ENCODE measurements at places on chromosomes 5 and 9. TPM values are rescaled to one million over a fixed set of nuclear protein-coding genes. Genes with fewer than 3 reads are reported as not detected.
A peak's percentile ranks its signal among the peaks of the same experiment; 100 is the strongest.

DNA sequence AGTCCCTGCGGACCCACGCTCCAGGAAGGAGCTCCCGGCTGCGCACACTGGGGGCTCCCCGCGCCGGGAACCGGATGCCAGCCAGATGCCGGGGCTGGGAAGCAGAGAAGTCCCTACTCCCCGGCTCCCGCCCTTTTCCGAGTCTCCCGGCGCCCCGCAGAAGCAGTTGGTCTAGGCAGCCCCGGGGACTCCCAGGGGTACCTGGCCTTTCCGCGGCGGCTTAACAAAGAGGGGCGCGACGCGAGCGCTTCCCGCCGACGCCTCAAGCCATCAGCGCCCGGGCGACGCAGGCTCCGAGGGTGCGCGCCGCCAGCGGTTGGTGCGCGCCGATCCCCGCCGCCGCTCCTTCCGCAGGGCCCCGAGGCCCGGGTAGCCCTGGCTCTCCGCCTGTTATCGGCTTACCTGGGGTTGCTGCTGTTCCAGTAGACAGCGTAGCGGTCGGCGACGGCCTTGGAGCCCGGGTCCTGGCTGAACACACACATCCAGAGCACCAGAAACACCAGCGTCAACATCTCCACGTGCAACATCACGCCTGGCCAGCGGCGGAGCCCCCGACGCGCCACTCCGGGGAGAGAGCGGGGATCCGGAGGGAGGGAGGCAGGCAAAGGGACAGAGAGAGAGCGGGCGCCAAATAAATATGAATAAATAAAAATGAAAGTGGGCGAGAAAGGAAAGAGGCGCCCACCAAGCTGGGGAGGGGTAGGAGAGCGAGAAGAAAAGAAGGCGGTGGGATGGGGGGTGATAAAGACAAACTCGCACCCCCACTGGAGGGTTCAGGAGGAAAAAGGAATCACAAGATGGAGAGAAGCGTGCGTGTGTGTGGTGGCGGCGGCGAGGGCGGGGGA is 428 bp downstream of the EFNA5 start:
- DNase-seq: no peak

DNA sequence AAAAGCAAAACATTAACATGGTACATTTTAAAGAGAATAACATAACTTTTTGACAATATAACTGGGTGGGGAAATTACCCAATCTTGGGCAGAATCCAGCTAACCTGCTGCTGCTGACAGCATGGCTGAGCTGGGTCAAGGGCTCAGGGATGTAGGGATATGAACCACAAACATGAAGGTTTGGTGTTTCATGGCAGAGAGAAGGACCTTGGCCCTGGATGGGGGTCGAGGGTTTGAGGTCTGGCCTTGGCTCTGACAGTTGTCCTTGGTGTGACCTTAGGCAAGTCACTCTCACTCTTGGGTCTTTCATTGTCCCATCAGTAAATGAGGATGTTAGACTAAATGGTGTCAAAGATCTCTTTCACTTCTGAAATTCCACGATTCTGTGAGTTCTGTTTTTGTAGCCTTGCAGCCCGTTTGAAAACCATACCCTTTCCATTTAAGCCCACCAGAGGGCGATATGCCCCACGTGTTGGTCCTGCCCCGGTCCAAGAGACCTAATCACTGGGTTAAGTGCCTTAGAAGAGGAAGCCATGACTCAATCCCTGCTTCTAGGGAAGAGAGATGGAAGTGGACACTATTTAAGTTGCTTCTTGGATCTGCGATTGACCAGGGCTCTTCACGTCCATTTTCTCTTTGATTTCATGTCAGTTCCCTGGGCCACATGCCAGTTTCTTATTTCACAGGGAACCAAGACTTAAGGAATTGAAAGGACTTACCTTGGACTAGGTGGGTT is 56.8 kb upstream of the TEX48 start:
- DNase-seq: peak; percentile 77

- no peak for DNase-seq
These were observed 11.0 kb downstream of the TMEM268 start for GRCh38 chr9:114621975-114622609.

- no peak for DNase-seq
These were observed 947 bp upstream of the MARCHF3 start for GRCh38 chr5:127031147-127031862.

DNA sequence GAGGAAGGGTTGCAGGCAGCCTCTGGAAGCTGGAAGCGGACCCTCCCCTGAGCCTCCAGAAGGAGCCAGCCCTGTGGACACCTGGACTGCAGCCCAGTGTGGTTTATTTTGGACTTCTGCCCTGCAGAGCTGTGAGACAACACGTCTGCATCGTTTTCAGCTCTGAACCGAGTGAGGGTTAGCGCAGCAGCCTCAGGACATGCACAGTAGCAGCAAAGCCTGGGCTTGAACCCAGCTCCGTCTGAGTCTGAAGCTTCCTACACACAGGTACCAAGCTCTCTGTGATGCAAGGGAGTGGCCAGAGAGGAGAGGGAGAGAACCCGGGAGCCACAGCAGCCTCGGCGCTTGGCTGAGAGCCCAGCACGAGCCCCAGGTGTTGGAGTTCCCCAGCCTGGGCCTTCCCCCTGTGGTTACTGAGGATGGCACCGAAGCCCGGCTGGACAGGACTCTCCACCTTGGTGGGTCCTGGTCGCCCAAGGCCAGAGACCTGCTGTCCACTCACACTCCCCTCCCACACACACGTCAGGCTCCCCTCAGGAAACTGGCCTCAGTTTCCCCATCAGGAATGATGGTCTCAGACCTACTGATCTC is 128.2 kb downstream of the OLFM1 start:
- peak; percentile 56 for DNase-seq

- DNase-seq: no peak
These were observed 134.8 kb downstream of the FBXL7 start for GRCh38 chr5:15634591-15635288.

- DNase-seq: no peak
These were observed 32.2 kb downstream of the BHMT start for GRCh38 chr5:79143684-79144379.

- no peak for DNase-seq
These were observed 256.0 kb downstream of the TMEM167A start for GRCh38 chr5:82820961-82821845.

DNA sequence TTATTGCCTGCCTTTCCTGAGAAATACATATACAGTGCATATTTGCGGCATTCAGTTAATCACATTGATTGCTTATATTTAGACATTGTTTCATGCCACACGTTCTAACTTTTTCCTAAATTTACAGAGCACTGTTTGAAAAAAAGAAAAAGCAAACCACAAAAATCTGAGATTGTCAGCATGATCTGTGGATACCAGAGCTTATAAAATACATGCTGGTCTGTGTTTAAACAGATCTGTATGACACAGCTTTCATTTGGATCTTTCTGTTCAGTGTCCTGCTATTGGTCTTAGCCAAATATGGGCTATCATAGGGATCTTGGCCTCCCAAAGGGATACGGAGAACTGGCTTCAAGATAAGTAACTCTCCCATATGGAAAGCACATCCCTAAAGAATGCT is 20.2 kb downstream of the ALDH1A1 start:
- no peak for DNase-seq

- no peak for DNase-seq
These were observed 15.7 kb upstream of the GRHPR start for GRCh38 chr9:37406603-37407401.

DNA sequence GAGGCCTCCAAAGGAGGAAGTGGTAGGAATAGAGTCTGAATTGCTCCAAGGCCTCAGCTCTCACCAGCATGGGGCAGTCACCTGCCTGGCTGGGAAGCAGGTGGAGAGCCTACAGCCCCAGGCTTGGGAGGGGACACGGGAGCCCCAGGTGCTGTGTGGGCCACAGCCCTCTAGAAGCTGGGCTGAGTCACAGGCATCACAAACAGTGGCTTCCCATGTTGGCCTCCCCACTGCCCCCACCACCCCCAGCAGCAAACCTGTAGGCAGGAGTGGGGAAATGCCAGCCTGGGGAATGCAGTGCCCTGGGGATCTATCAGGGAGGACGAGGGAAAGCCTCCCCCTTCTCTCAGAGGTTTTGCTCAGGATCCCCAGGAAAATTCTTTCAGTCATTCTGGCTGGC is 309.6 kb downstream of the SLIT3 start:
- no peak for DNase-seq

GRCh38 chr9:116476935-116477381 is 210.1 kb upstream of the TRIM32 start:
- DNase-seq: no peak

GRCh38 chr5:20276959-20277263 is 288.9 kb upstream of the CDH18 start:
- no peak for DNase-seq

GRCh38 chr9:123998970-123999621 is 12.5 kb upstream of the LHX2 start:
- DNase-seq: no peak

GRCh38 chr5:99019254-99019653 is 90.4 kb upstream of the CHD1 start:
- no peak for DNase-seq

- no peak for DNase-seq
These were observed 83.0 kb downstream of the GABBR2 start for GRCh38 chr9:98625728-98626127.

GRCh38 chr5:107597247-107597646 is 73.5 kb downstream of the EFNA5 start:
- DNase-seq: no peak

DNA sequence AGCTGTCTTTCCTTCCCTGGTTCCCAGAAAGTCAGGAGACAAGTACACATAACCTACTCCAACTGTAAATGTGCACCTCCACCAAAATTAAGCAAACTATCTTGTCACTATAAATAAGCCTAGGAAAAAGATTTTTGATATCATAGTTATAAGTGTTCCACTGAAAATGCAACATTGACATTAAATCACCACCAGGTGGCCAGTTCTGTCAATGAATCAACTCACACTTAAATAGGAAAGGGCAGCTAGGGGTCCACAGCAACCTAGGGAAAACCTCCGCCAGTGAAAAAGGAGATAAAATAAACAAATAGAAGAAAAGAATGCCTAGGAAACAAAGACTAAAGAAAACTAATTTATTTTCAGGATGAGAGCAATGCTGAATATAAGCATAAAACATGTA is 243.0 kb upstream of the PTPRD start:
- no peak for DNase-seq

- DNase-seq: no peak
These were observed 18.8 kb downstream of the MAP1B start for GRCh38 chr5:72125941-72126620.

DNA sequence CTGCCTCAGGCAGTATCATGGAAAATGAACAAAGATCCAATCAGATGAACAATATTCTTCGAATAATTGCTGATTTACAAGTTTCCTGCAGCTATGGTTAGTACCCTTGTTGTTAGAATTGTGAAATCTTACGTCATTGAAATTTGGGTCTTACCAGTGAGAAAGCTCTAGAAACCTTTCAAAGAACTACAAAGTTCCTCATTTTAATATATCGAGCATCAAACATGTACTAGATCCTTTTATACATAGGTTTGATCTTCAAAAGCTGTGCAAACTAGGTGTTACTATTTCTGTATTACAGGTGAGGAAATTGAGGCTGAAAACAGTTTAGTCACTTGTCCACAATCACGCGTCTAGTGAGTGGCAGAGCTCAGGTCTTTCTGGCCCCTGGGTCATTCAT is 43.7 kb upstream of the ANGPTL2 start:
- no peak for DNase-seq

DNA sequence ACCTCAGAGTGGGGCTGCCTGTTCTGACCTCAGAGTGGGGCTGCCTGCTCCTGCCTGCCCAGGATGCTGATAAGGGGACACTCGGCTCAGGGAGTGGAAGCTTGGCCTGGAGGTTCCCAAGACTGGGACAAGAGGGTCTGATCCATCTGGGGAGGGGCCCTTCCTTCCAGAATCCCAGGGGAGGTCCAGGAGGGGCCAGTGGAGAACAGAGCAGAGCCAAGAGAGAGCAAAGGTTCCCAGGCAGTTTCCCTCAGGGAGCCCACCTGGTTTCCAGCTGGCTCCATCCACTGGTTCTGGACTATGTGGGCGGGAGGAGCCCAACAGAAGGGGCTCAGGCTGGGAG is 49.1 kb upstream of the RNU6ATAC start:
- no peak for DNase-seq

- DNase-seq: no peak
These were observed 329.0 kb upstream of the PANK3 start for GRCh38 chr5:168908207-168908606.

GRCh38 chr9:3385871-3386270 is 139.9 kb downstream of the RFX3 start:
- no peak for DNase-seq

GRCh38 chr5:76224898-76225297 is 141.7 kb downstream of the SV2C start:
- no peak for DNase-seq

DNA sequence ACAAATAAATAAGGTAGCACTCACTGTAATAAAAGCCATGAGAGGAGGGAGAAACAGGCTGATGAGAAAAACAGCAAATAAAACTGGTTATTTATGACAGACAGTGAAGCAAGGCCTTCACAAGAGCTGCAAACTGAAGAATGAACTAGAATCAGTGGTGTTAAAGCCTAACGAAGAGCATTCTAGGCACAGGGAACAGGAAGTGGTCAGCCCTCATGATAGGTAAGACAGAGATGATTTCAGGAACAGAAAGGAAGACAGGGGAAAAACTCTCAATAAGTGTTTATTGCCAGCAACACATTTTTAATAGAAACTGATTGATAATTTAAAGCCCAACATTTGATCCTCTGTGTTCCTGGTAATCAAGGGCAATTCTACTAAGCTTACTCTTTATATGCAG is 124.5 kb downstream of the EDIL3 start:
- DNase-seq: no peak

DNA sequence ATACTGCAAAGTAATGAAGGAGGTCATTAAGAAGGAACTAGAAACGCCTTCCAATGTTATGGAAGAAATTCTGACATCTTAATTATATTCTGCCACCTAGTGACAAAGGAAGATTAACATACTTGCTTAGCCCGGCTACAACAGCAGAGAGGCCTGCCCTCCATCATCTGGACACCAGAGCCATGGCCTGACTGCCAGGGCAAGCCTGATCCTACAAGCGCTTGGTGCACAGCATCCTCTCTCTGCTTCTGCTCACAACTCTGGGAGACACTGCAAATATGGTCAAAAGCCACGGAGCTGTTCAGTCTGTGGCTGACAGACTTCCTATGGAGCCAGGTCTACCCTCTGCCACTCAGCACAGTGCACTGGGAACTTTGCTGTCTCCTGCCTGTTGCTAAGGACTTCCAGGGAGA is 87.3 kb upstream of the SLC44A1 start:
- peak; percentile 70 for DNase-seq

GRCh38 chr9:75054368-75055001 is 26.4 kb upstream of the CARNMT1 start:
- DNase-seq: no peak

The PCDHGC4 gene
- total RNA-seq: 2.6 TPM

The PDCD1LG2 gene
- total RNA-seq: 0.95 TPM

The C9orf50 gene
- 1.0 TPM for total RNA-seq

The CDKN2B gene
- total RNA-seq: 2.5 TPM

The SGTB gene
- total RNA-seq: 6.5 TPM

The PFDN1 gene
- 41.8 TPM for total RNA-seq

The PDGFRB gene
- 97.8 TPM for total RNA-seq

The ARID3C gene
- total RNA-seq: not detected

The CCL27 gene
- total RNA-seq: not detected

The ADGRV1 gene
- 31.9 TPM for total RNA-seq

The BARHL1 gene
- not detected for total RNA-seq

The MAPK9 gene
- 36.1 TPM for total RNA-seq

The AK3 gene
- 40.9 TPM for total RNA-seq

Measured in mucosa of gallbladder (tissue), 1 donor.